ENCODE measurements at places on chromosomes 13 and 19.

- no peak for DNase-seq
These were observed 65.9 kb downstream of the CHST8 start for GRCh38 chr19:33687481-33688170.

DNA sequence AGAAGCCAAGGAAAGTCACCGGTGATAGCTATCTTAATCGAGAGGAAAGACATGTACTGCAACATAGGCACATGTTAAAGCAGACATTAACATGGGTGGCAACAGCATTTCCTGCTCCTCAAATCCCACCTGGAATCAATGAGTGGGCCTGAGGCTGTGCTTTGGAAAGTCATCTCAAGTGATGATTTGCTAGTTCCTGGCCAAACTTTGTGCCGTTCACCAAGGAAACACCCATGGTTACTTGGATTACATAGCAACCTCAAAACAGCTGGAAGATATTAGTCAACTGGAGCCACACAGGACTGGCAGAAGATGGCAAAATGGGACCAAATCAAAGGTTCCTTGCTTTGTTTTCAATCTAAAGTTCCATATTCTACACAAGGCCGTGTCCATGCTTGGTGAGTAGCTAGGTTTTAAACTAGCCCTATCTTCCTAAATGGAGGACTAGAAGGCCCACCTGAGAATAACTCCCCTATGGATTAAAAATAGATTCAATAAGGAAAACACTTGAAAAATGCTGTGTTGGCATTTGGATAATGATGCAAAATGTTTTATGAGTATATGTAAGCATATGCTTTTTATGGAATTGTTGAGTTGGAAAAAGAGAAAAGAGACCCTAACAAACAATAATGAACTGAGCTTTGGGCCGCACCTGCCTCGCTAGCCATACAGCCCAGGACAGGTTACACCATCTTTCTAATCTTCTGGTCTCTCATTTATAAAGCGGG, 144.5 kb downstream of the RGCC start:
- no peak for DNase-seq

DNA sequence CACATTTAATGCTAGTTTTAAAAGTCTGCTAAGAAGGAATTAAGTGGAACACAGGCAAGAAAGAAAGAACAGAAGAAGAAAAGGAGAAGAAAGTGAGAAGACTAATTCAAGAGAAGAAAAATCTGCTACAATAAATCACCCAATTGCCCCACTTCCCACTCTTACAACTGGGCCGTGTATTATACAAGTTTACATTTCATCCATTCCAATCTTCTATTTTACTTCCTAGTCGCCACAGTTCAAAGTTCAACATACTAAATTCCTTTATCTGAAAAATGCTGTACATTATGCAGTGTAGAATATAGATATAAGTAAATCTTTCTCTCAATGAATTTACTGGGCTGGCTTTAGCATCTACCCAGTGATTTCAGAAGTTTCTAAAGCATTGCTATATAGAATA, 328.2 kb downstream of the DIAPH3 start:
- DNase-seq, result no peak

- DNase-seq, result no peak
These were observed 550.6 kb upstream of the ARGLU1 start for GRCh38 chr13:107118506-107118905.

GRCh38 chr19:29450812-29451211, 75.0 kb upstream of the VSTM2B start:
- DNase-seq, result no peak
